Activated T-cell treated with anti-CD3 and anti-CD28 coated beads for 4 hours (primary cell): ENCODE measurements at places on chromosomes 5 and 9.

DNA sequence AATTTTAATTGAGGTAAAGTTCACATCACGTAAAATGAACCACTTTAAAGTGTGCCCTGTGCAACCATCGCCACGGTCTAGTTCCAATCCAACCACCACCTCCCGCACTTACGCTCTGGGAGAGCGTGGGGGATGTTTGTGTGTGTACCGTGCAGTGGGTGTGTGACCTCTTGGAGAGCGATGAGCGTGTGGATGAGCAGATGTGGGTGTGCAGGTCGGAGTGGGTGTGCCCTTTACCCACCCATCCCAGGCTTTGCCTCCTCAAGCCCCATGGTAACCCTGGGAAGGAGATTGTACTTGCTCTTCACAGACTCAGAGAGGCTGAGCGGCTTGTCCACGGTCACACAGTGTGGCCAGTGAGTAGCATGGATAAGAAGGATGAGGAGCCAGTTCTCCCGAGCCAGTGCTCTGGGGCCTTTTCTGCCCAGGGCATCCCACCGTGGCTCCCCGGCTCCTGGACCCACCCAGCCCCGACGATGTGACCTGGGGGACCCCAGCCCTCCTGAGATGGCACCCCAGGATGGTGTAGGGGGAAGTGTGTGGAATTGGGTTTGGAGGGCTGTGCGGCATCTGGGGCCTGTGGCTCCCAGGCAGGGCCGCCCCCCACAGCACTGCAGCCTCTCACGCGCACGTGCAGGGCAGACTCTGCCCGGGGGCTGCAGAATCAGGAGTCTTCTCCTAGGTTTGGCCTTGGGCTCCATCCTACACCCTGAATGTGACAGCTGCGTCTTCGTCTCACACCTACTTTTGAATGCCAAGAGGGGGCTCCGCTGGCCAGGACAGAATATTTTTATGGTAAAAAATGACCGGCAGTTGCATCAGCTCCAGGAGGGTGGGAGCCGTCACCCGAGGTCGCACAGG is 13.6 kb downstream of the LHX3 start:
- DNase-seq: no peak

DNA sequence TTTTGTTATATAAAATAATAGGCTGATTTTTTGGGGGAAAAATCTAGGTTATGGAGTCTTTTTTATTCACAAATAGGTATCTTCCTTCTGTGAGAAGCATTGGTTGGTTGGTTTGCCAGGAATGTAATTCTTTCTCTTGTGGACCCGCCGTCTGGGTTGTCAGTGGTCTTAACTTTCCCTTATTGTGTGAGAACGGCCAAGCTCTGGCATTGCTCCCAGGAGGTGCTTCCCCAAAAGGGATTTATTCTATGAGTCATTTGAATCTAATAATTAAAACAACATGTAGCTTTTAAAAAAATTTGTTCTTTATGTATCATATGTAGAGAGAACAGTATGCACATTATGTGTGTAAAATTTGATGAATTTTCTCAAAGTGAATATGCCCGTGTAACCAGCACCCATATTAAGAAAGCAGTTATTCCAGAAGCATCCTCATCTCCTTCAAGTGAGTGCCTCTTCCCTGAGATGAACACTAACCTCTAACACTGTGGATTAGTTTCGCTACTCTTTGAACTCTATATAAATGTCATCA is 114.4 kb downstream of the MAST4 start:
- DNase-seq: no peak

GRCh38 chr5:56761151-56761885 is 54.0 kb upstream of the MAP3K1 start:
- no peak for DNase-seq

GRCh38 chr9:94866770-94867169 is 140.3 kb downstream of the AOPEP start:
- no peak for DNase-seq

- DNase-seq: no peak
These were observed 279.7 kb upstream of the MSX2 start for GRCh38 chr5:174444479-174445188.

GRCh38 chr9:86347991-86348390 is 6.2 kb downstream of the TUT7 start:
- no peak for DNase-seq

DNA sequence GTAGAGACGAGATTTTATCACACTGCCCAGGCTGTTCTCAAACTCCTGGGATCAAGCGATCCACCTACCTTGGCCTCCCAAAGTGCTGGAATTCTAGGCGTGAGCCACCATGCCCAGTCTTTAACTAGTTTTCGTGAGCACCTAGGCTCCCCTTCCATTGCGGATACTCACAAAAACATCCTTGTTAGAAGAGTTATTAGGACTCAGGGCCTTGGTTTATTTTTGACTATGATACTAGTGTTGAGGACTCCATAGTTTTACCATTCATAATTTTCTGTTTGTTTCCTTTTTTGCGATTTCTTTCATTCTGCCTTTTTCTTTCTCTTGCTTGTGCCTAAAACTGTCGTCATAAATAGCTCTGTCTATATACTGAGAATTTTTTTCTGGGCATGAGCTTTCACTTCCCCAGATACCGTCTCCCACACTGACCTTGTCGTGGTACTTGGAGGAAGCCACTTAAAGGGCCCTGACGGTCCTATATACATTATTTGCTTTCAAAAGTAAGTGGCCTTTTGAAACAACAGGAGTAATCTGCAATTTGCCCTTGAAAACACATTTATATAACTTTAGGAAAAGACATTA is 5.2 kb downstream of the F2R start:
- no peak for DNase-seq

DNA sequence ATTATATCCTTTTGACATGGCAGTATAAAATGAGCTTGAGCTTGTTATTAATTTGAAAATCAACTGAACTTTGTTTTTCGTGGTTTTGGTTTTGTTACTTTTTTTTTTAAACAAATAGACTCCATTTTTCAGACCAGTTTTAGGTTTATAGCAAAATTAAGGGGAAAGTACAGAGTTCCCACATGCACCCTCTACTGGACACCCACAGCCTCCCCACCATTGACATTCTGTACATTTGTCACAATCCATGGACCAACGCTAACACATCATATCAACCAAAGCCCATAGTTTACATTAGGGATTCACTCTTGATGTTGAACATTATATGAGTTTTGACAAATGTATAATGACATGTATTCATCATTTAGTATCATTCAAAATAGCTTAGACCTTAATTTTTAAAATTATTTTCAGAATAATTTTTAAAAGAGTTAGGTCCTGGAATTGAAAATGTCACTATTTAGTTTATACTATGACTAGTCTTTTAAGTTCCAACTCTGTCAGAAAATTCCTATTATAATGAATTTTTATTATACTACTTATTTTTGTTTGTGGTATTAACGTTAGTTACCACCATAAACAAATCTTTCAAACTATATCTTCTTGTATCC is 35.3 kb upstream of the JMY start:
- DNase-seq: no peak

GRCh38 chr5:141478321-141478945 is 2.7 kb downstream of the PCDHGC3 start:
- no peak for DNase-seq

- DNase-seq: no peak
These were observed 37.8 kb downstream of the WDR36 start for GRCh38 chr5:111129938-111130337.

DNA sequence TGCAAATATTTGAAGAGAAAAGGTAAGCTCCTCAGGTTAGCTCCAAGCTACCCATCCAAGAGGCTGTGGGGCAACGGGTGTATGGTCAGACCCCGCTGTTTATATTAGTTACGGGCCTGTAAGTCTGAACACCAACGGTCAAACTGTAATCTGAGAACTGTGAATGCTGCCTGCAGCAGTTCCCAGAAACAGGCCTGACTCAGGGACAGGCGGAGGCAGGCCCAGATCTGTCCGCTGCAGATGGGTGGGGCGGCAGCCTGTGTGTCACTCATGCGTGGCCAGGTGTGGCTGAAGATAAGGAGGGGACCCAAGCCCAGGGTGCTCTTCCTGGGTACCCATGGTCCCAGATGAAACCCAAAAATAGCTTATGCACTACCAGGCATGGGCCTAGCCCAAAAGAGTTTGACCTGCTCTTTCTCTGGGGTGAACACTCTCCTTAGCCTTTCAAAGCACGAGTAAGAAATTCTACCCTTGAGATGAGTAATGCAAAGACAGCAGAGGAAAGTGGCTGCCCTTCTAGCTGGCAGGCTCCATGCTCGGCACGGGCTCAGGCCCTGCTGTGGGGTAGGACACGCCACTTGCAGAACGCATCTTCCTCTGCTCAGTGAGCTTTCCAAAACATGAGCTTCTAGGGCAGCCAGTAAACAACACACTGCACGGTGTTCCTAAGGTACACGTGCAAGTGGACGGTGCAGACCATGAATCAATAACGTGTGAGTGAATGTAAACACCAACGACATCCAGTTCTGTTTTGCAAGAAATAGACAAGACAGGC is 9.1 kb downstream of the UBAC1 start:
- no peak for DNase-seq

GRCh38 chr5:180395540-180396274 is 42.6 kb upstream of the GFPT2 start:
- no peak for DNase-seq

DNA sequence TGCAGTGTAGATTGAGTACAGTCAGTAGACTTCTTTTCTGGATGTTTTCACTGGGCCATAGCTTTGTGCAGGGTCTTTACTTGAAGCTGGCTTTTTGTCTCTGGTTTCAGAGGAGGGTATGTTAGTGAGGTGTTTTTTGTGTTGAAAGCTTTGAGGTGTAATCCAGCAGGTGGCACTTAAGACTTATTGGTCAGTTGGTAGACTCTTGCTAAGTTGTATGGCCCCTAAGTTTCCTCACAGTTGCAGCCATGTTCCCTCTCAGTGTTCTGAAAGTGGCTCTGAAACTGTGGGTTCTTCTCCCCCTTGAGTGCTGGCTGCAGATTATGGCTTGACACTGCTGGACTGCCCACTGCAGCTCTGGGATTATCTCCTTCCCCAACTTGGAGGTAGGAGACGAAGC is 55.7 kb upstream of the SLC44A1 start:
- no peak for DNase-seq

- no peak for DNase-seq
These were observed 12.2 kb upstream of the SLC44A1 start for GRCh38 chr9:105232207-105232606.

DNA sequence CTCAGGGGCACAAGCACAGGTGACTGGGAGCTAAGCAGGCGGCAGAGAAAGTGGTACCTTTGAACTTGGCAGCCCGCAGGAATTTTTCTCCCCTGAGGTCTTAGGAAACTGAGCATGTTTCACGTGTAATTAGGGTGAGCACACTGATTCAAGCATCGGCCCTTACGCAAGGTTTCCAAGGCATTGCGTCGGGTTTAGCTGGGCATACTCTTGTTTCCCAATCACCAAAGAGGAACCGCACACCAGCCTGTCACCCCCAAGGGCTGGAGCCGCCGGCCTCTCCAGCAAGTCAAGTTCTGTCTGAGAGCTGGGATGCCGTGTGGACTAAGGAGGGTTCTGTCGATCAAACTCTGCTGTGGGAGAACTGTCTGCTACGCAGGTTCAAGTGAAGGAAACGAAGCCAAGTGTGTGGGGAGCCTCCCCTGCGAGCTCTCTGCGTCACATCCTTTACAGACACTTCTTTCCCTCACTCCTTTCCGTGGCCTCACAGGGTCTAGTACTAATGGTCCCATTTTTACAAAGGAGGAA is 53.0 kb downstream of the ERGIC1 start:
- no peak for DNase-seq

DNA sequence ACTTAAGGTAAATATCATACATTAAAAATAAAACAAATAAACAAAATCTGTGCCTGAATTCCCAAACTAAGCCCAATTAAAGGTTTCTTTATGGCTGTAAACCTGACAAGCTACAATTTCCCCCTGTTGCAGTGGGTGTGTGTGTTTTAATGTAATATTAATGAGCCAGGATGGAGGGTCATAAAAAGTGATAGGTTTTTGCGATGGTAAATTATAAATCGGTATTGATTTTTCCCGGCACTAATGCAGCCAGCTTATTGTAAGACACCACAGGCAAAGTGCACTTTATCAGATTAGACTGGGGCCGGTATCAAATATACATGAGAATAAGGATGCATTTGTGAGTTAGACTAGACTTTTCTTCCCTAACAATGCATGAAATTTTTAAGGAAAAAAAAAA is 120.4 kb downstream of the EBF1 start:
- no peak for DNase-seq

- DNase-seq: no peak
These were observed 248.6 kb upstream of the ANKRD55 start for GRCh38 chr5:56481428-56482357.

GRCh38 chr5:157558041-157558595 is 17.5 kb downstream of the ADAM19 start:
- DNase-seq: no peak

- DNase-seq: peak; percentile 27
These were observed 4.1 kb upstream of the RGMB start for GRCh38 chr5:98769210-98769958.

GRCh38 chr5:163619951-163620350 is 114.5 kb downstream of the MAT2B start:
- DNase-seq: no peak

DNA sequence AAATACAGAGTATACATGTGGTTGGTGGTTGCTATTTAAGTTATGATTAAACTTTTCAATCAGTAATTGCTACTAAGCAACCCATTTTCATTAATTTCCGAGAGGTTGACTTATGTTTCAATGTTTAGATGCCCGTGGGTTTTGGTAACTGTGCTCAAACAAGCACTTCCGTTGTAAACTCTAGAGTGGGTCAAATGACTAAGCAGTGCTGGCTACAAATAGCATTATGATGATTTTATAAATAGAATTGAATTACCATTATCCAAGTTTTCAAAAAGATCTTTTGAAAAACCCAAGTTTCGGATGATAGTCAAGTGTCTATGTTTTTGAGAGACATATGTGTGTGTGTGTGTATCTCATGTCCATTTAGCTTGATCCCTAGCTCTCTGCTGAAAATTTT is 2369.4 kb upstream of the ACO1 start:
- DNase-seq: no peak

DNA sequence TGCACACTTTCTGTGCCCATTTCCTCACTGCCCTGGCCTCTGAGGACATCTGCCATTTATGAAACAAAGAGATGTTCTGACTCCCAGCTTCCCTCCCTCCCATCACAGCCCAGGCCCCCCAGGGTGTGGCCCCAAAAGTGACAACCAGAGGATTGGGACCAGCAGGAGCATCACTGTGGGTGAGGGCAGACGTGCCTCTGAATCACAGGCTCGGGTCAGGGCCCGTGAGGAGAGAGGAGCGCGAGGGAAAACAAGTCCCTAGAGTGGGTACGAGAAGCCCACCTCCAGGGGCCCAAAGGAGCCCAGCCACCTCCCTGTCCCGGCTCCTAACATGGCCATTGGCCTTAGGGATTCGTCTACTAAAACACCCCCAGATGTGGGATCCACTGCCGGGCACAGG is 138.0 kb upstream of the FSTL4 start:
- no peak for DNase-seq

- DNase-seq: no peak
These were observed 478.3 kb downstream of the EBF1 start for GRCh38 chr5:158621391-158621790.

DNA sequence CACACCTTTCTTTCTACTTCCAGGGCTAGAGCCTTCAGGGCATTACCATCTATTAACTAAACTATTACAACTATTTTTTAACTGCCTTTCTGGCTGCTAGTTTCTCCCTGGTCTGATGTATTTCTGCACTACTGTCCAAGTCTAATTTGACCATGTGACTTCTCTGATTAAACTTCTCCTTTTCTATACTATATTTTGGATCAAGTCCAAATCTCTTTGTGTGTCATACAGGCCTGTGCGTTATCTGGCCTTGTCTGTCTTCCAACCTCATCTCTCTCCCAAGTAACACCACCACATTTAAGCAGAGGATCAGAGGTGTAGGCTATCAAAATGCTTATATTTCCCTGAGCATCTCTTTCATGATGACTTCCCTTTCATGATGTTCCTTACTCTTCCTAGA is 47.2 kb upstream of the OR13F1 start:
- DNase-seq: no peak
